Naive B cell (primary cell): ENCODE measurements at places on chromosomes 7 and 10. TPM values are rescaled to one million over a fixed set of nuclear protein-coding genes. Genes with fewer than 3 reads are reported as not detected.

EBLN1 gene
- polyA plus RNA-seq = not detected

PNLIP gene
- not detected for polyA plus RNA-seq

SLC13A1 gene
- polyA plus RNA-seq = not detected

STEAP1B gene
- 33.4 TPM for polyA plus RNA-seq

PPIF gene
- polyA plus RNA-seq = 9.5 TPM

TRIM50 gene
- not detected for polyA plus RNA-seq

DNA sequence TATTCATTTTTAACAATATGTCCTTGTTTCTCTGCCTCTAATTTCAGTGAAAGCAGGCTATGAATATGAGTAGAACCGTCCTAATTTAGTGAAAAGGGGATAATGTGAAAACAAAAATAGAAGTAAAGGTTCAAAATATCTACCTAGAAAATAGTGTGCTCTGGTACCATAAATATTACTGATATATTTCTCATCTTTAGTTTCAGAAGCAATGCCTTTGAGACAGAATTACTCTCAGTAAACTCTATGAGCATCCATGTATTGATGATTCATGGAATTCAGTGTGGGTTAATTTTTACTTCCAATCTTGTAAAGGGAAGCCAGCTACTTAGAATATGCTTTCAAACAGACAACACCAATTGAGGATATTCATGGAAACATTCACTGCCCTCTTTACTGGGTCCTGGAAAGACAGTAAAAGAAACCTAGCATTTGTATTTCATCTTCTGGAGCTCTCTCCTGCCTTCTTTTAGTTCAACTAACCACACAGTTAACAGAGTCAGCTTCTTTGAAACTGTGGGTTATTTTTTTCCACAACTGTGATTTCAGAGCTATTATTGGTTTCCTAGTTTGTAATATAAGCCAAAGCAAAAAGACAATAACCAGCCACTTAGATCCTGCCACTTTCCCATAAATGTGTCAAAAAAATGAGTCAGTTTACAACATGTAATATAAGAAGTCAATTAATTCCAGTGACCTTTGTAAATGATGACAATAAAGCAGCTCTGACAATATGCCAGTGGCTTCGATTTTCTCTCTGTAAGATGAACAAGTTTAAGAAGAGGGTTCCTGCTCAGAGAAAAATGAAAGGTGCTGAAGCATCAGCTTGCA is 1.7 kb downstream of the LRRN3 start:
- DNase-seq = no peak
- no peaks in the 10 kb centered on the region for H3K27me3 ChIP-seq
- no peaks in the 10 kb centered on the region for H3K36me3 ChIP-seq
- H3K4me1 ChIP-seq = no peaks in the 10 kb centered on the region
- no peak overlapping the region for H3K27ac ChIP-seq
- H3K4me3 ChIP-seq = no peak overlapping the region

DNA sequence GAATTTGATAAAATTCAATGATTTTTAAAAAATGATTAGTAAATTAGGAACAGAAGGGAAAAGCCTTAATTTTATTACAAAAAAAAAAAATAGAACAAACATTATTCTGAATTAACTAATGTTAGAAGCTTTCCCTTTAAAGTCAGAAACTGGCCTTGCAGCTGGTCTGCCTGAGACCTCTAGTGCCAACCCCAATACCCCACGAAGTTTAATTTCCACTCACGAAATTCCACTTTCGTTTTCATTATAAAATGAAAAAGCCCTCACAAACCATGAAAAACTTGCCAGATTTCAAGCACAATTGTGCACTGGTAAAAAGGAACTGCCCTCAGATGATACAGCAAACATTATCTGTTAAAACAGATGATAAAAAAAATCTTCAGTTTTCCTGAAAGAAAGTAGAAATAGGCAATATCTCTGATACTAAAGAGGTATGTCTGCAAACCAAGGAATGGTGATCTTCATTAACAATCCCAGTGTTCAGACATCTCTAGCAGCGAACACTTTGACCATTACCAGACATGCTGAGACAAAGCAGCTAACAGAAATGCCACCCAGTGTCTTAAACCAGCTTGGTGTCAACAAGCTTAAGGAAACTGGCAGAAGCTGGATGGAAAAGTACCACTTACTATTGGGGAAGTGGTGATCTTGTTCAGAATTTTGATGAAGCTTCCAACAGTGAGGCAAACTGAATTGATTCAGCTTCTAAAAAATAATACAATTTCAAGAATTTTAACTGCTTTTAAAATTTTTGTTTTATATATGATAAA is 80.2 kb downstream of the PALS2 start:
- H3K36me3 ChIP-seq = no peaks in the 10 kb centered on the region
- H3K27me3 ChIP-seq = no peaks in the 10 kb centered on the region
- no peak for DNase-seq
- H3K4me1 ChIP-seq = peaks cover 6% of the 10 kb centered on the region

DNA sequence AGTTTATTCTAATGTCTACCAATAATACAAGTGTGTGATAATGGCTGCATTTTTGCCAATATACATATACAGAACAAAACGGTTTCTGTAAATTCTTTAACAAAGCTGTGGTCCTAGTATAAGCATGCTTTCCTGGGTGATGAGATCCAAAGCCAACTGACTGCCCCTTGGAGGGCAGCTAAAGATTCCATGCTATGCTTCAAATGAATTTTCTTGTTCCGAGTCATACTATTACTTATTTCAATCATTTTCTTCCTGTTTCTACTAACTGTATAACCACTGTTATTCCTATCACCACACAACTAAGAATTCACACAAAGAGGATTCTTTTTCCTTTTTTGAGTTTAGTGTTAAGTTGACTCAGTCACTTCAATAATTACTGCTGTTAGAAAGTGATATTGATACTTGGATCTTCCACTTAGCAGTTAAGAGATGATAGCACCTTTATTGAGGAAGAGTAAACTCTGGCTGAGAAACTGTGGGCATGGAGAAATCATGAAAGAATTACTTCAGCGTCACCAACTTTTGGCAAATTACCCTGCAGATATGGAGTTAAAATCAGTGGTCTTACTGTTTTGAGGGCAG is 197.5 kb downstream of the ARL4A start:
- H3K27me3 ChIP-seq = no peaks in the 10 kb centered on the region
- H3K4me3 ChIP-seq = no peak overlapping the region
- no peaks in the 10 kb centered on the region for H3K4me1 ChIP-seq
- no peak for DNase-seq
- H3K36me3 ChIP-seq = no peaks in the 10 kb centered on the region

DNA sequence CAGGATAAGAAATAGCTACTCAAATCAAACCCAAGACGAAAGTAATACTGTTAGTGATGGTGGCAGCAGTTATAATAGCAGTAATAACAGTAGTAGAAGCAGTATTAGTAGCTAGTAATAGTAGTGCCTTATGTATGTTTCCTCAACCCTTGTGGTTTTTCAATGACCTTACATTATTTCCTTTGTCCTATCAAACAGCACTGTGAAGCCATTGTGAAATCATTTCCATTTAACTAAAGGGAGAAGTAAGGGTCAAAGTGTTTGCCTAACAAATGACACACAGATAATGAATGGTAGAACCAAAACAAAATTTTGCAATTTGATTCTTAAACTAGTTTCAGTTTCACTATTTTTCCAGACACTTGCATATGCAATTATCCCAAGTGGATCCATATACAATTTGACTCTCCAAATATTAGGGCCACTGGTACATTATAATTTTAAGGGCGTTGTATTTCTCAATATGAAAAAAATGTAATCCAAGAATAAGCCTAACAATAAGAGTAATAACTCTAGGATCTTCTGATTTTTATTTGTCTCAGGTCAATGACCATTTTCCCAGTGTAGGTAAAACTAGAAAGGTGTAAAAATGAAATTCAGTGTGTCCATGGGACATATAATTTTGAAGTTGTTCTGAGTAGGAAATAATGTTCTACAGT is 33.7 kb upstream of the TMEM26 start:
- no peaks in the 10 kb centered on the region for H3K36me3 ChIP-seq
- no peak overlapping the region for H3K27ac ChIP-seq
- no peak overlapping the region for H3K4me3 ChIP-seq
- DNase-seq = no peak
- H3K4me1 ChIP-seq = peaks cover 2% of the 10 kb centered on the region
- H3K27me3 ChIP-seq = peaks cover 16% of the 10 kb centered on the region

GRCh38 chr10:35135861-35136260 is 9.2 kb downstream of the CREM start:
- DNase-seq = no peak
- H3K4me1 ChIP-seq = peaks cover 28% of the 10 kb centered on the region
- H3K27ac ChIP-seq = peak overlapping the region; percentile 97
- no peaks in the 10 kb centered on the region for H3K36me3 ChIP-seq
